ENCODE measurements at places on chromosomes 3 and 15.

DNA sequence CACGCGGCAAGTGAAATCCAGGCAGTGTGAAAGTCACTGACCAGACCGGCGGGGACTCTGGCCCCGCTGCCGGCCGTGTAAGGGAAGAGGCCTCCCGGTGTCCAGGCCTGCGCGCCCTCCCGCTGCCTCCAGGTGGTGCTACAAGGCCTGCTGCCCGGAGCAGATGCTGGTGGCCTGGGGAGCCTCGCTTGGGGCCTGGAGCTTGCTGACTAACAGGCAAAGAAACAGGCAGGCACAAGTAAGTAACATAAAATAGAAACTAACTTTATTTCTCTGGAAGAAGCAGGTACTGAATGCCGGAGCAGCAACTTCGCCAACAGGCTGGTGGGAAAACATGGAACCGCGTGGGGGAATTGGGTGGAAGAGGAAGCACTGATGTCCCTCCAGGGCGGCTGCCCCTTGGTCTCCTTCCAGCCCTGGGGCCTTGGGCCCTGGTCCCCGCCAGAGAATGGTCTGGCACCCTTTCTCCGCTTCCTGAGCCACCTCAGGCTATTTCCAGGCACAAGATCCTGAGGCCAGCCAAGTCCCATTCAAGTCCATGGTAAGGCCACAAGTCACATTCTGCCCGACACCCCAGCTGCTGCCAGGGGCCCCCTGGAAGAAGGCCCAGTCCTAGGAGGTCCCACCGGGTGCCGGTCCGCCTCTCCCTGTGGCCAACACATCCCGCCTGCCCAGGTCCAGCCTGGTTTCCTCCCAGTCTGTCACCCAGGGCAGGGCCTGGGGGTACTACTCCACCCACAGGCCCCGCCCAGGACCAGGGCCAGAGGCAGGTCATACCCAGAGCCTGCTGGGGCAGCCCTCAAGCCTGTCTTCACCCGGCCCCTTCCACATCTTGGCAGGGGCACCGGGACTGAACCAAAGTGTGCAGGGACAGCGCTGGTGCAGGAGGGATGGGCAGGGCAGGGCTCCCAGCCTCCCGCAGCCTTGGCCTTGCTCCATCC, 45.0 kb downstream of the TNK2 start:
- DNase-seq = no peak

DNA sequence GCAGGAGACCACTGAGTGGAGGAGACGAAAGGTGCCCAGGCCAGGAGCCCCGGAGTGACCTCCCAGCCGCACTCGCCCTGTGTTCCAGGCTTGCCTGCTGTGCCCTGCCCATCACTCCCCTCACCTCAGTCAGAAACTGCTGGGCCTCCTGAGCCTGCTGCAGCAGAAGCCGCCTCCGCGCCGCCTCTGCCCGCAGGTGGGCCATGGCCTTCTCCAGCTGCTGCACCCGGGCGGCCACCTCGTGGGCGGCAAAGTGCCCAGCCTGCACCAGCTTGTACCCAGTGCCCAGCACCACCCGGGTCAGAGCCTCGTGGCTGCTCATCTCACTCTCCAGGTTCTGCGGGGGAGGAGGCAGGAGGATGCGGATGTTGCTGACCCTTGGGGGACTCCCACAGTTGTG, 17.6 kb downstream of the PLA2G4B start:
- DNase-seq = no peak

- peak; percentile 3 for DNase-seq
These were observed 50.4 kb upstream of the ZDHHC23 start for GRCh38 chr3:113897373-113897777.

DNA sequence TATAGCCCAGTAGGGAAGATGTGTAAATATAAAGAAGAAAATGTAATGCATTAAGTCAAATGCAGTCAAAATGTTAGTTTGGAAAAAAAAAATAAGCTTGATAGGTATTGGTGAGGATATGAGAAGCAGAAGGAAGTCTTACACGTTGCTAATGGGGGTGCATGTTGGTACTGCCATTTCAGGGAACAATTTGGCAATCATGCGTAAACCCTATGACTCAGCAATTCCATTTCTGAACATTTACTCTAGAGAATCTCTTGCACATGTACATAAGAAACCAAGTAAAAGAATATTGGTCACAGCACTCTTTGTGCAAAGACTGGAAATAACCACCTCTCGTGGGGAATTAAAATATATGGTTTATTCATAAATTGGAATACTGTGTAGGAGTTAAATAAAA, 35.5 kb upstream of the TIMP4 start:
- no peak for DNase-seq

- no peak for DNase-seq
These were observed 13.1 kb downstream of the TNK2 start for GRCh38 chr3:195895078-195895860.

DNA sequence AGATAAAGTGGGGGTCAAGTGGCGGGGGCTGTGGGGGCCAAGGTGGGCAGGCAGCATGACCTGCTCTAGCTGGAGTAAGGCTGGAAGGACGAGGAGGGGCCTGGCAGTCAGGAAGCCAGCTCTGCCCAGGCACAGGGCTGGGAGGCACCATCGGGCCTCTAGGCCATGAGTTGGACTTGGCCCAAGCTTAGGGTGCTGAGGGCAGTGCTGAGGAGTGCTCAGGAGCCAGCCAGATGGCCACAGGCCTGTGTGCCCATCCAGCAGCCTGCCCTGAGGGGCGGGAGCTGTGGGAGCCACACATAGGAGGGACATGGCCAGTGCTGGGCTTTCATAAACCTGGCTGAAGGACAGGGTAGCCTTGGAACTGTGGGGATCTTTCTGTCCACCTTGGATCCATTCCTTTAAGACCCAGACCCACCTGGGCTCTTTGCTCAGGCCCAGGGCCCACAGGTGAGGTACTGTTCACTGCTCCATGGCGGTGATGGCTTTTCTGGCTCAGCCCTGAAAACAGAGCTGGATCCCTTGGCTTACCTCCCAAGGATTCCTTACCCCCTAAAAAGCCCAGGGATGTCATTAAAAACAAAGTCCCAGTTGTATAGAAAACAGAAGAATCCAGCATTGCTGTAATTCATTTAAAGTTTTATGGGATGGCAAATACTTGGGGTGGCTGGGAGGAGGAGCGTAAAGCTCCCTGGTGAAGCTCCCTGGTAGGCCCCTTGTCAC, 137.0 kb downstream of the DNAJB8 start:
- DNase-seq = no peak

DNA sequence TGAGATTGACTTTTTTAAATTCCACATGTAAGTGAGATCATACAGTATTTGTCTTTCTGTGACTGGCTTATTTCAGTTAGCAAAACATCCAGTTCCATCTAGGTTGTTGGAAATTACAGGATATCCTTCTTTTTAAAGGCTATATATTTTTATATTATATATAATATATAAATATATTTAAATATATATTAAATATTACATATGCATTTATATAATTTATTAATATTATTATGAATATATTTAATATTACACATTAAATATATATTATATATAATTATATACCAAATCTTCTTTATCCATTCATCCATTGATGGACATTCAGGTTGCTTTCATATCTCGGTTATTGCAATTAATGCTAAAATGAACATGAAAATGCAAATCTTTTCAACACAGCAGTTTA, 49.9 kb downstream of the FAM227B start:
- DNase-seq = no peak

DNA sequence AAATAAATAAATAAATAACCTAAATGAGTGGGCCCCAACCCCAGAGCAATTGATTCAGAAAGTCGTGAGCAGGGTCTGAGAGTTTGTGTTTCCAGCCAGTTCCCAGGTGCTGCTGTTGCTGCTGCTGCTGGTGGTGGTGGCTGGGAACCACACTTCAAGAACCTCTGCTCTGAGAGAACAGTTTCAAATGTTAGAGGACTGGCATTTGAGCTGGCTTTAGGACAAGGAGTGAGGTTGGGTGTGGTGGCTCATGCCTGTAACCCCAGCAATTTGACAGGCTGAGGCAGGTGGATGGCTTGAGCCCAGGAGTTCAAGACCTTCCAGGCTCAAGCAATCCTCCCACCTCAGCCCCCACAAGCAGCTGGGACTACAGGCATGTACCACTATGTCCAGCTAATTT, 123.1 kb upstream of the UBE2E1 start:
- no peak for DNase-seq

- DNase-seq = no peak
These were observed 65.1 kb downstream of the PPARG start for GRCh38 chr3:12353796-12354525.

DNA sequence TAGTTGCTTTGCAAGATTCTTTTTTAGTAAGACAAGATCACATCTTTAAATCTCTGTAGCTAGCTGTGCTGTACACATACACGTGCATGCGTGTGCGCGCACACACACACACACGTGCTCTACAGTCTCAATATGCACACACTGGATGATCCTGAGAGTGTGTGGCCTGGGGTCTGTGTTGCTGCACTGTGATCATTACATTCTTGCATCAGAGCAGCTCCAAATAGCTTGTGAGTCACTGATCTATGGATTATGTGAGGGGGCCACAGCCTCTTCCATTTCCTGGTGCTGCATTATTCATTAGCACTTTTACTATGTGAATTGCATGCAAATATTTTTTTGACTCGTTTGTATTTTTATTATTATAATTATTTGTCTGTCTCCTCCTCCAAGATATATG, 34.6 kb downstream of the MCTP2 start:
- no peak for DNase-seq

- DNase-seq = no peak
These were observed 16.8 kb downstream of the EXOSC7 start for GRCh38 chr3:44992555-44993470.

- DNase-seq = no peak
These were observed 87.3 kb upstream of the ANKRD34C start for GRCh38 chr15:79195239-79195638.

DNA sequence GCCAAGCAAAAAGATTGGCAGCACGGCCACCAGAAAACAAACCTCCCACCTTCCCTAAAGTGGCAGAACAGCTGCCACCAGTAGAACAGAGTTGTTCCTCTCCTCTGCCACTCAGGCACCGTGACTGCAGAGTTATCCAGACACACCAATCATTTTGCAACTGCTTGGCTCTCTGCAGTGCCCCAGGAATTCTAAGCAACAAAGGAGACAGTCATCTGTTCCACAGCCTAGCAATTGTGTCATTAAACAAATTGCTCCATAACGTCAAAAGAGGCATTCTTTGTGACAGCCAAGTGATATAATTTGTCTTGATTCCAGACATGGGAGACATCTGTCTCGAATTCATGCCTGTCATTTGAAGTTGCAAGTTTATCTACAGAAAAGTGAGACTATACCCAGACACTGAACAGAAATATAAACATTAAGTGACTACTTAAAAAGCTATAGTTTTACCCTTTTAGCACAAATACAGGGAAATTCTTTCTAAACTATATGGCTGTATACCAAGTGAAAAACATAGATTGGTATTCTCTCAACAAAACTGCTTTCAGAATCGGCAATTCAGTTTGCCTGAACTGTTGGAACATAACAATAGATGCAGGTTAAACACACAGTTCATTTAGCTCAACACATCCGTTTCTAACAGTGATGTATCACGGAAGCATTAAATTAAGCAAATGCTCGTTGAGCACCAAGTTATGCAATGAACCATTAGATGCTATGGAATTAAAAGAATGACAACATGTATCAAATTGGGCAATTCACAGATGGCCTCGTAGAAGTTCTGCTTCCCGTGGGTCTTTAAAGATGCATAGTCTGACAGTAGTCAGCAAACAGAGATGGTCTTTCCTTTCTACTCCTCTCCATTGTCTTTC, 281.3 kb downstream of the FGF12 start:
- no peak for DNase-seq

DNA sequence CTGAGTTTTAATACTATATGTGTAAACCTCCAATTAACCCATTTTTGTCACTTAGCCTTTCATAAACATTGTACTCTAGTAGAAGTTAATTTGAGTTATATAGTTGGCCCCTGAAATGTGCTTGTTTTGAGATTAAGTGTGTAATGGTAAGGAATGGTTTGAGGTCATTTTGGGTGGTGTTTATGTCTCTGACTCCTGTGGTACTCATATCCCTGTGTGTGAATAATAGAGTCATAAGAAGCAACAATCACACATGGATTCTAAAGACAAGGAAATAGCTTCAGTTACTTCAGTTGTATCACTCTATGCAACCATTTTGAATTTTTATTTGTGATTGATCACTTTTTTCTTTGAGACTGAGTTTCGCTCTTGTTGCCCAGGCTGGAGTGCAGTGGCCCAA, 408.5 kb downstream of the MFSD1 start:
- no peak for DNase-seq

DNA sequence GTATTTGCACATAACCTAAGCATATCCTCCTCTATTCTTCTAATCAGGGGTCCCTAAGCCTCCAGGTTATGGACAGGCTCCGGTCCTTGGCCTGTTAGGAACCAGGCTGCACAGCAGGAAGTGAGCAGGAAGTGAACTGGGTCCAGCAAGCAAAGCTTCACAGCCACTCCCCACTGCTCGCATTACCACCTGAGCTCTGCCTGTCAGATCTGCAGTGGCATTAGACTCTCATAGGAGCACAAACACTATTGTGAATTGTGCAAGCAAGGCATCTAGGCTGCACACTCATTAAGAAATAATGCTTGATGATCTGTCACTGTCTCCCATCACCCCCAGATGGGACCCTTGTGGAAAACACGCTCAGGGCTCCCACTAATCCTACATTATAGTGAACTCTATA, 9.8 kb downstream of the MSL2 start:
- no peak for DNase-seq

- no peak for DNase-seq
These were observed 5.5 kb downstream of the TATDN2 start for GRCh38 chr3:10253731-10254130.

Data from iPS DF 19.7 (cell line).